ENCODE measurements at places on chromosomes 12 and 14.

DNA sequence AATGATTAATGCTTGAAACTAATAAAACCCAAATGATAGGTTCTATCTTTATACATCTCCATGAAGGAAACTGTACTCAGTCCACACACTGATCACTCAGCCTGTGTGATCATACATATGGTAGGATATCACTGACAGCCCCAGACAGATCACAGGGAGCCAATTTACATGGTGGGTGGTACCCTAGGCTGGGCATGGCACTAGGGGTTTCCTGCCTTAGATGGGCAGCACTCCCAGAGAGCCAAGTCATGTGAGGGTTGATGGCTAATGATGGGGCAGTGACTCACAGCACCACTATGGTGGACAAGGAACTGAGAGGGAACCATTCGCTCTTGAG, 89.6 kb upstream of the PTPRR start:
- no peak for DNase-seq

DNA sequence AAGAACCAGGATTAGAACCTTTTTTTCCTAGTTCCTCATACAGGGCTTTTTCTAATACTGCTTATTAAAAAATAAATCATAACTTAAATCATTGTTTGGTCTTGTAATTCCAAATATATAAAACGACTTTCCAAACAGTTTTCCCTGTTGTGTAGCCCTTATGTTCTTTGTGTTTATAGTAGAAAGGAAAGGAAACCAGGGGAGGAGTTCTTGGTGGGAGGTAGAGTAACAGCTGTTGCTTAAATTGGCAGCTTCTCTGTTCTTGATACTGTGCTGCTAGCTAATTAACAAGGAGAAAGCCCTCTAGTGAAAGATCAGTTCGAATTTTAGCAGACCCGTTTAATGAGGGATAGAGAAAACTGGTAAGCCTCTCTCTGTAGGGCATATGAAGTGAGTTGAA, 15.0 kb downstream of the SRP54 start:
- no peak for DNase-seq

DNA sequence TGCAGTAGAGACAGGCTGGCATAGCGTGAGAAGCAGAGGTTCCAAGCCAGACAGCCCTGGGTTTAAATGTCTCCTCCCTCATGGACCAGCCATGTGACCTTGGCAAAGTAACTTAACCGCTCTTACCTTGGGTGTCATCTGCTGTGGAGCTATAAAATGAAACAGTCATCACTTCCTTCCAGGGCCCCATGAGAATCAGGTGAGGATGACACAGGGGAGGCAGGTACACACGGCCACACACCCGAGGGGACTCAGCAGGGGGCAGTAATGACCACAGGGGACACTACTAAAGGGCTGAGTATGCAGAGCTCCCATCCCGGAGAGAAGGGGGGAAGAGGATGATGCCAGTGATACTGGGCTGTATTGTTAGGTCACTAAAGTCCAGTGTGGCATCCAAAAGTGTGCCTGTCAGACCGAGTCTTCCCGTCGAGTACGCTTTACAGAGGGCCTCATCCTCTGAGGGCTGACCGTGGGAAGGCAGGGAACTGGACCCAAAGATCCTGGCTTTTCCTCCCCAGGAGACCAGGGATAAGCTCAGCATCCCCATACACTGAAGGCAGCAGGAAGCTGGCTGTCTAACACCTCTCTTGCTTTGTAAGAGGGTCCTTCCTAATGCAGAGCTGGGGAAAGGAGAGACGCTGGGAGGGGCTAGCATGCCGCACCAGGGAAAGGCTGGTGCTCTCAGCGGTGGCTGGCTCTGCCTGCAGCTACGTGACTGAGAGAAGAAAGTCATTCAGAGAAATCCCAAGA, 94.2 kb downstream of the SINHCAF start:
- no peak for DNase-seq

DNA sequence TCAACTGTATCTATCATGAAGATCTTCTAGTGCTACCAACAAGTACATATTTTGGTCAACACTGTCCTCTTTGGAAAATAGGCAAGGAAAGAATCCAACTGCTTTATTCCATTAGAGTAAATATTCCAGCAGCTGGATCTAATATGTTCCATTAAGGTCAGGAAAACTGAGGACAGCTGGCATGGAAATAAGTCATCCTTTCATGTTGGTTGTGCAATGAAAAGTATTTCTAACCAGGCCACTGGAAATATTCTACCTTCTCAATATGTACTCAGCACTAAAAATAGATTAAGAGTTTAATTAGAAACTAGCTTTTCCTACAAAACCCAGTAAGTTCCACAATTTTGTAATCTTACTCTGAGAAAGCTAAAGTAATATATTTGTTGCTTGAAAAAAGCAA, 19.6 kb downstream of the HIGD1C start:
- no peak for DNase-seq

DNA sequence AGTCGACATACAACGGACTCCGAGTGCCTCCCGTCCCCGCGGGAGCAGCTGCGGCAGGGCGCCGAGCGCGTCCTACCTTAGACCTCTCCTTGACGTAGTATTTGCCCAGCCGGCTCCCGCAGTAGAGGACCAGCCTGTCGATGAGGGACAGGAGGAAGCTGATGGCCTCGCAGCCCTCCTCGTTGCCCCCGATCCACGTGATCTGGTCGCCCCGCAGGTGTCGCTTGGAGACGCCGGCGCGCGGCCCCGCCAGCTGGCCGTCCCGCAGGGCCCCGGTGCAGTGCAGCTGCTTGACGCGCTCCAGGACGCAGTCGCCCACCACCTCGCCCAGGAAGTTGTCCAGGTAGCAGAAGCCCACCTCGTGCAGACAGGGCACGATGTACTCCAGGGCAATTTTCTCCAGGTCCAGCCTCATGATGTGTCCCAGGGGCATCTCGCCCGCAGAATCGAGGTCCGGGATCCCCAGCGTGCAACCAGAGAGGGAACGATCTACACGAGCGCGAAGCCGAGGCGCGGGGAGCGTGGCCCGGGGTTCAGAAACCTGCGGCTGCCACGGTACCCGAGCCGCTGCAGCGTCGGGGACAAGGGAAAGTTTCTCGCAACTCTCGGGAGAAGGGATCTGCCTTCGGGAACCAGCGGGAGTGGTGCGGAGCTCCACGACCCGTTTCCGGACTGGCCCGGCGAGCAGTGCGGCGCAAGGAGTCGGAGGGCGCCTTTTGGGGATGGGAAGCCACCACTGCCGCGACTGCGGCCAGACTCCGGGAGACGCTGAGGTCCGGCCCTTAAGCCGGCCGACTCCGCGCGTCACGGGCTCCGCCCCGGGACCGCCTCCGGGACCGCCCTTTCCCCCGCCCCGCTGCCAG, at the start of gene EGLN3:
Gene EGLN3, minus strand, starts transcription at position 755 of the 863 bp plus-strand sequence. Its CDS starts 322 bp downstream, at position 433.
- DNase-seq: no peak

- no peak for DNase-seq
Measured at GRCh38 chr12:108915632-108916133, 35.8 kb downstream of the DAO start.

GRCh38 chr12:57250541-57250940, 446 bp downstream of the STAC3 start:
- DNase-seq: no peak

DNA sequence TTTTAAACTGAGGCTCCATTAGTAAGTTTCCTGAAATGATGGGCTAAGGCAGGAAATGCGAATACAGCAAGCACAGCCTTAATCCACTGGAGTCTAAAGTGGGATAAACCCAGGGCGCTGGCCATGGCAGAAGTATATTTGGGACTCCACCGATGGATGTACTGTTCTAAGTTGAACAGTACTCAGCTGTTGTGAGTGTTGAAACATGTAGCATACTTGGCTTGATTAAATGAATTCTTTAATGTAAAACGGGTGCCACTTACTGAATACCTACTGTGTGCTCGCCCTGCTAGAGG, 996 bp downstream of the SSPN start:
- no peak for DNase-seq

DNA sequence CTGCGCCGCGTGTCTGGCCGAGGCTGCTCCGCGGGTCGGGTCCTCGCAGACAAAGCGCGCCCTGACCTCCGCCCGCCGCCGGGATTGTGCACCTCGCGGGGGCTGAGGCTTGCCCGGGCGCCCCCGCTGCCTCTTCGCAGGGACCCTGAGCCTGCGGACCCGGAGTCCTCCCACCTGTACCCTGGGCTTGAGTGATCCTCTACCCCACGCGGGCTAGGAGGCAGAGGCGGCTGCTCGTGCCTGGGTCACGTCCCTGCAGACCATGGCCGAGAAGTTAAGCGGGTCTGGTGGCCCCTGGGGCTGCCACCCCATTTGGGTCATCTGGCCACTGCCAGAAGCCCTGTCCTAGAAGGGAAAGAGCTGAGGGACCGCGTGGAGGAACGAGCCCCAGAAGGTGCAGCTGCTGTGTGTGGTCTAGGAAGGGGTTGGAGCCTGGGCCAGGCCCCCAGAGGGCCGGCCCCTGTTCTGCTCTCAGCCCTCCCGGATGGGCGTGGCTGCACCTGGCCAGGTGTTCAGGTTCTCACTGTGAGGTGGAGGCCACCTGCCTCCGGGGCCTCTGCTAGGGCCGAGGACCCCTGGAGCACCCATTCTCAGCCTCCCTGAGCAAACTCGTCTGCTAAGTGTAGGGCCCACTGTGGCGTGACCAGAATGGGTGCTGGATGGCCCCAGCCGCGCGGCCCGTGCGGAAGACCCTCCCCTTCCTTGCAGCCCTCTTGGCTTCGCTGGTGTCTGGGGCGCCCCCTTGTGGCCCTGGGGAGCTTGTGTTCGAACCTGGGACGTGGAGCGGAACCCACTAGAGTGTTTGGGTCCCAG, 49.6 kb downstream of the LRCOL1 start:
- DNase-seq: peak; percentile 80

DNA sequence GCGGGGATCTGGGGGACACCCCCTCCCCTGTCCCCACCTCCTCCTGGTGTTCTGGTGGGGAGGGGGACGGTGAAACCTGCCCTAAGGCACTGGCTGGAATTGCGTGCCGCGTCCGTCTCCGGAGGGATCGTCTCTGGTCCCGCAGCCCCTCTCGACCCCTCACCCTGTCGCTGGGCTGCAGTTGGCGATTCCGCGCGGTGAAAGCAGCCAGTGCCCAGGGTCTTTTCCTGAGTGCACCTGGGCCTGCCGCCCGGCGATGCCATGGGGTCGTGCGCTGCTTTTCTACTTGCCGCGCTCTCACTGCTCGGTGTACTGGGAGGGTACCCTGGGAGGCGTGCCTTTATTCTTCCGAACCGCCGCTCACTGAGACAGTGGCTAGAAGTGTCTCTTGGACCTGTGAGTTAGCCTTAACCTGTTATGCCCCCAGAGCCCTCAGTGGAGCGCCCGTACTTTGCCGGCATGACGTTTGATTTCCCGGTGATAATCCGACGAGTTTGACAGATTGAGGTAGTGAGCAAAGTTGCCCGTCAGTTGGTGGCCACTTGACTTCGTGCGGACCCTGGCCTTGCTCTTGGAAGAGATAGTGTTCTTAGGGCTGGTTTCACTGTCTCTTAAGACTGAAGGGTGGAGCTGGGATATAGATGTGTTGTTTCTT, 788 bp downstream of the SFSWAP start:
- no peak for DNase-seq

- peak; percentile 98 for DNase-seq
Measured at GRCh38 chr12:51395283-51396230, 4.4 kb upstream of the GALNT6 start.
